T-helper 1 cell (primary cell): ENCODE measurements at places on chromosomes 5 and 9.
A peak's percentile ranks its signal among the peaks of the same experiment; 100 is the strongest.

- no peak for DNase-seq
Measured at GRCh38 chr9:133813749-133814585, 75.8 kb upstream of the SARDH start.

GRCh38 chr5:139439013-139439903 lies at the start of gene DNAJC18:
DNAJC18 (minus strand) TSS chr5:139439525; CDS start chr5:139439445, 80 bp downstream.
- DNase-seq, result peak; percentile 81

GRCh38 chr5:38329132-38329715 lies 70.9 kb downstream of the EGFLAM start:
- no peak for DNase-seq

GRCh38 chr5:78691084-78691960 lies 42.8 kb upstream of the LHFPL2 start:
- no peak for DNase-seq

GRCh38 chr9:76984486-76984885 lies 35.0 kb upstream of the FOXB2 start:
- DNase-seq, result no peak

DNA sequence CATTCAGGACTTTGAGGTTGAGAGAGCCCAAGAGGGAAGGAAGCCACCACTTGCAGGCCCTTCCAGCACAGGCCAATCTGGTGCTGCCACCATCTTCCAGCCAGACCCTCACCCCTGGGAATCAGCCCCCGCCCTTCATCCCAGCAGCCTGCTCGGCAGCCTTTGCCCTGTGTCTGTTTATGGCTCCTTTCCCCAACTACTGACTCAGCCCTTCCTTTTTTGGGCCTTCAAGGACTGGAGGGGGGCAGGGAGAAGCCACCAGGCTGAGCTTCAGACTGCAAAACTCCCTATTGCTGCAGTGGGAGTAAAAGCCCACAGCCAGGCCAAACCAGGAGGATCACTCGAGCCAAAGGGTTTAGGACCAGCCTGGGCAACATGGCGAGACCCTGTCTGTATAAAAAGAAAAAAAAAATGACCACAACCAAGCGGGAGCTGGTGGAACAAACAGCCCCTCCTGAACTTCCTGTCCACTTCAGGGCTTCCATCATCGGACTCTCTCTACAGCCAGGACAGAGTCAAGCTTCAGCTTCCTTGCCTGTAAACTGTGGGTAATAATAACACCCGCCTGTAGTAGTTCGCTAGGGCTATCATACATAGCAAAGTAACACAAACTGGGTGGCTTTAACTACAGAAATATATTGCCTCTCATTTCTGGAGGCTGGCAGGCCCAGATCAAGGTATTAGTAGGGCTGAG lies 85.9 kb upstream of the IL17B start:
- DNase-seq, result no peak

DNA sequence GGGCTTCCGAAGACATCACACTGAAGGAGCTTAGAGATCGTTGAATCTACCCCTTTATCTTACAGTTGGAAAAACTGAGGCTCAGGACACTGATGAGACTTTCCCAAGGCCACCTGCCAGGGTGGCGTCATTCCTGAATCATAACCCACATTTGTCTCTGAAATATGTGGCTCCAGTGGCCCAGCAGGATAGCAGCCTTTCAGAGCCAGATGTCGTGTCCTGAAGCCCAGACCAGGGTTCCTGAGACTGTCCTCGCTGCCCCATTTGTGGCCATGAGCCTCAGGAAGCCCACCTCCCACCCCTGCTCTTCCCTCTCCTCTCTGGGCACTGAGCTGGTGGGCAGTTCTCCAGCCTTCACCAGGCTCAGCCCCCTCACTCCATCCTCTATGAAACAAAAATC lies 2.4 kb downstream of the HMCN2 start:
- no peak for DNase-seq

GRCh38 chr5:171622010-171622409 lies 163.6 kb upstream of the SMIM23 start:
- DNase-seq, result no peak

GRCh38 chr5:123154886-123155445 lies 65.9 kb downstream of the PRDM6 start:
- DNase-seq, result no peak

- DNase-seq, result no peak
Measured at GRCh38 chr9:4152876-4153275, 147.0 kb downstream of the GLIS3 start.

- no peak for DNase-seq
Measured at GRCh38 chr5:122605236-122605635, 169.6 kb upstream of the SNX2 start.

DNA sequence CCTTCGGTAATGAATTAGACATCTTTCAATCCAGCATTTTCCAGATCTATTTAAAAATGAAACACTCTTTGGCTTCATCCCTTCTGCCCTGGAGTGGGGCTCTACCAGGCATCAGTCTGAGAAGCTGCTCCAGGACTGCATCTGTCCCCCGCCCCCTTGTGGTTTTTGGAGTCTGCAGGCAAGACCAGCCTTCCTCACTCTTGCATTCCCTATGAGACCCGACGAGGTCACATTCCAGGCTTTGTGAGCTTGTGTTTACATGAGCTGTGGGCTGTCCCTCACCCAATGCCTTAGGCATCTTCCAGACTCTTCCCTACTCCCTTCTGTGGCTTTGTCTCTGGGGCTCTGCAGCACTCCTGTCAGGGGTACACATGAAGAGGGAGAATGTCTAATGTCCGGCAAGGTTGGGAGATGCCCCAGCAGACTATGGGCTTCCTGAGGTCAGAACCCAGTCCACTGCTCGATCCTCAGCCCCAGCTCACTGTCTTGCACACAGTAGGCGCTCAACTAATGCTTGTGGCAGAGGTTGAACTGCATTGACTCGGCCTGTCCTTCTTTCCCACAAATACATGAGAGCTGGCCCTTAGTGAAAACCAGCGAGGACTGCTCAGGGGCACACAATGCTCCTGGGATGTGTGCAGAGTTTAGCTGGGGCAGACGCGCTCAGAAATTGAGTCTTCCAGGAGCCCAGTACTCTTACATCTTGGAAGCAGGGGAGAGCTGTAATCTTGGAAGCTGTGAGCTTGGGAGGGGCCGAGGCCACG lies 11.7 kb upstream of the GADD45G start:
- DNase-seq, result no peak

DNA sequence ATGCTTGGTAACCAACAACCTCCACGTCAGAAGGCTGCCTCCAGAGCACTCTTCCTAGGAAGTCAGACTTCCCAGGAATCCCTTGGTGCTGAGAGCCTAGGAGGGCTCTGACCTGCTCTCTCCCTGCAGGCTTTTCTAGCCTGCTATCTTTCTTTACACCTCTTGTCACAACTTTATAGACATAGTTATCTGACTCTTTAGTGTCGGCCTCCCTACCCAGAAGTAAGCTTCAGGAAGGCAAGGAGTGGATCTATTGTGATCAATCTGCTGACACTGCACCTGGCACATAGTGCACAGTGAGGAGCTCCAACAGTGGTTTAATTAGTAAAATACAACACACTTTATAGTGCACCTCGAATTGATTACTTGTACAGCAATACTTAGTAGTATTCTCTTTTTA lies 2.3 kb downstream of the AFAP1L1 start:
- DNase-seq, result no peak

GRCh38 chr5:176697267-176697933 lies 50.1 kb downstream of the TSPAN17 start:
- DNase-seq, result no peak

DNA sequence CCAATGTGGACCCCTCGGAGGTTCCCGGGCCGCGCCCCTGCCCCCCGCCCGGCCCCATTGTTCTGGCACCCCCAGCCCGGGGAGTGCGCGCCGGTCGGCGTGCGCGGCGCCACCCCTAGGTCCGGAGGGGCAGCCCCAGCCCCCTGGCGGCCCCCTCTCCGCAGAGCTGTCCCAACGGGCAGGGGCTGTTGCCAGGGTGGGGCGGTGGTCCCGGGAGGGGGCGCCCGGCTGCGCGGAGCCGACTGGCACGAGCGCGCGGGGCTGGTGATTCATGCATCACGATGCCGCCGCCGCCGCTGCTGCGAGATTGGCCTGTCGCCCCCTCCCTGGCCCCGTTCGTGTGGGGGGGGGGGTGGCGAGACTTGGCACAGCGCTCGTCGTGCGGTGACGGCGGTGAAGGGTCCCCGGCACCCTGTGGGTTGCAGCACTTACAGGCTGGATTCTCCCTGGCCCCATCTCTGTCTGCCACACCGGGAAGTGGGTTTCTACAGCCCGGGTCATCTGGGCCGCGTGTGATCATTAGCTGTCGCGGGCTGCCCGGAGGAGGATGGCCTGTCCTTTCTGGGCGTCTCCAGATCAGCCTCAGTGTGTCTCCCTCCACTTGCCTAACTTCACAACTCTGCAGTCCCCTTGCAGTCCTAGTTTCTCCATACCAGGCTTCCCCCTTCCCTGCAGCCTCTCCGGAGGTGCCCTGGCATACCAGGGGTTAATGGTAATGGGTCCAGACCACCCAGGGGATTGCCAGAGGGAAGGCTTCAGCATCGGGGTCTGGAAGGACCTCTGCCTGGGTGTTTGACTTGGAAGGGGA lies 858 bp downstream of the NCS1 start:
- DNase-seq, result no peak

- no peak for DNase-seq
Measured at GRCh38 chr9:115148721-115149120, 30.8 kb upstream of the TNC start.

DNA sequence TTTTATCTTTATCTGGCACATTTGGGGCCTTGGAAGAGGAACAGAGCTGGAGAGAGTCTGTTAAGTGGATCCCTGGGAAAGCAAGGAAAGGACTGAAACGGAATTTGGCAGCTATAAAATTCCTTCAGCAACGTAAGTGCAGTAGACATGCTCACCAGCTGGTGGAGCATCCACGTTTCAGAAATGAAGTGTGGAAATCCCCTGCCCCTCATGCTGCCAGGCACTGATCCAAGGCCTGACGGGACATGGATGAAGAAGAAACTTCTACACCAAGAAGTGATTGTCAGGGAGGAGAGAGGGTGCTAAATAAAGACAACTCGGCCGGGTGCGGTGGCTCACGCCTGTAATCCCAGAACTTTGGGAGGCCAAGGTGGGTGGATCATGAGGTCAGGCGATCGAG lies 209.3 kb downstream of the ROR2 start:
- no peak for DNase-seq

GRCh38 chr9:71812385-71812784 lies 44.1 kb upstream of the CEMIP2 start:
- DNase-seq, result no peak

DNA sequence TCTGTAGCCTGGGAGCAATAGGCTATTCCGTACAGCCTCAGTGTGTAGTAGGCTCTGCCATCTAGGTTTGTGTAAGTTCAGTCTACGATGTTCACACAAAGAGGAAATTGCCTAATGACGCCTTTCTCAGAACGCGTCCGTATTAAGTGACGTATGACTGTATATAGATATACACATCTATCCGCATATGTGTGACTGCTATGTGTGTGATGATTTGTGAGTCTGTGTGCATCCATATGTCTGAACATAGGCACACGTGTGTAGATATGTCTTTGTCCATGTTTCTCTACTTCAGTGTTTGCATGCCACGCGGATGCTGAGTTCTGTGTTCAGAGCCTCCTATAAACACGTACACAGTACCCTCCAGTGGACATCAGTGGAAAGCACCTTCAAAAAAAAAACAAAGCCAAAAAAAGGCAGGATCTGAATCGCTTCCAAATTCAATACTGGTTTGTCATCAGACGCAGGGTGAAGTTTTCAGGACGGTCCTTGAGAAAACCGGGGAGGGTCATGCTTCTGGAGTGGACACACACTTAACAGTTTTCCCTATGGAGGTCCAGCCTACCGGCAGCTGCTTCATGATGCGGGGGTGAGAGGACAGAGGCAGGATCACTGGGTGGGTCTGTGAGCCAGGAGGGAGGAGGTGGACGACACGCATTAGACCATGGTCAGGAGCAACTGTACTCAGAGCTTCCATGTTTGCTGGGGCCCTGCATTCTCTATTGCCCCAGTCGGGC lies 29.5 kb upstream of the ALDH1B1 start:
- no peak for DNase-seq

GRCh38 chr5:132812781-132813598 lies at the start of gene SOWAHA:
SOWAHA (plus strand) TSS chr5:132813302; CDS start chr5:132813622, 320 bp downstream.
- DNase-seq, result no peak

DNA sequence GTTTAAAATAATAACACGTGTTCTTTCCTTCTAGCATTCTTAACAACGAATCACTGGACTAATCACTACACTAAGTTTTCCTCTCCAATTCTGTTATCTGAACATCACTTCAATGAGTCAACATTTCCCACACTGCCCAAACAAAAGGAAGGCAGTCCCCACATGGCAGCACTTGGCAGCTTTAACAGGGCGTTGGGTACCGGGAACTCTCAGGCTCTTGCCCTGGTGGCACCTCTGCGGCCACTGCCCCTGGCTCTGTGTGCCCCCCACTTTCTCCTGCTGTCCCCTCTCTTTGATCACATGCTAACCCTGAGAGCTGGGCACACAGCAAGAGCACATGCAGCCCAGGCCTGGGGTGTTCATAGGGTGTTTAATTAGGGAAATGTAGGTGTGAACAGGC lies 15.7 kb downstream of the SLC6A3 start:
- DNase-seq, result no peak

DNA sequence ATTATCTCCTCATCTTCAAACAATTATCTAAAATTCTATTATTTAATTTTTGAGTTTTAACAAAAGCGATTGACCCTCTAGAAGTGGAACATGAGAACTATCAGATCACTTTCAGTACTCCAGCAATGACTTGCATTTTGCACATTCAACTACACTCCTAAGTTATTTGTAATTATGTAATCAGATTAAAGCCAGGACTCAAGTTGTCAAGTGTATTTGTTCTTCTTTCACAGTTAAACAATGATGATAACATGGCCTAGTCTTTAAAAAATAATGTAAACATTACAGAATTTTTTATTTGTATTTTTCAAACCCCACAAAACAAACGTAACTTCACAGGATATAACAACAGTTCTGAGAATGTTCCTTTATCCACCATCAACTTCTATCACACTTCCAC lies 2148.9 kb upstream of the ACO1 start:
- DNase-seq, result no peak

DNA sequence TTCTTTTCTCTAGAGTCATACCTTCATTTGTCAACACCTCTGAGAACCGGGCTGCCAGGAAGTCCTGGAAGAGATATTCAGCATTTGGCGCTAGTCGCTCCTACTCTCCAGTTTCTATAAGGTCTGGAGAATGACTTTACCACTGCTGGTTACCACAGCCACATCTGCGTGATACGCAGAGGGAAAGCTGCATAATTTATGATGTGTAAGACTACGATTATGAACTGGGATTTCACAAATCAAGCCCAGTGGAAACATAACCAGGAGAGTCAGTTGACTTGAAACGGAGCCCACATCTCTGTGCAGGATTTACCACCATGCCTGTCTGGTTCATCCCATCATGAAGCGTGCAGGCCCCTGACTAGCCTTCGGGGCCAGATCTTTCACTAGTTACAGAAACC lies 72.6 kb downstream of the FGF1 start:
- DNase-seq, result no peak

GRCh38 chr5:123813937-123814624 lies 302.1 kb downstream of the CSNK1G3 start:
- no peak for DNase-seq

- no peak for DNase-seq
Measured at GRCh38 chr9:3961409-3961808, 338.5 kb downstream of the GLIS3 start.

DNA sequence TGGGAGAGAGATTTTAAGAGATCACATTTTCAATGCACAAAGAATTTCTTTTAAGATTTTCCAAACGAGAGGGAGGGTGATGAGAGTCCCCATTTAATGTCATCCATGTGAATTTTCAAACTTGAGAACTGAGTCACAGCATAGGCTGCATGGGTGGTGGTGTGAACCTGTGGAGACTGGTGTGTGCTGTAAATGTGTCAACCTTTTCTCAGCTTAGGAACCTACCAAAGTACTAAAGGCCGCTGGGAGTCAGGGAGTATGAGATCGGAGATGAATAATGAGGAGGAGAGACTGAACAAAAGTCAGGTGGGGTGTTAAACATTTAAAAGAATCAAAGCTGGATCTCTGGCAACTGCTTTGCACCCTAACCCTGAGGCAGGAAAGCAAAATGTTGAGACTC lies 7.5 kb downstream of the ALDH1A1 start:
- DNase-seq, result no peak
